Omental fat pad (tissue), 4 donors: ENCODE measurements at places on chromosomes 11 and 22. TPM values are rescaled to one million over a fixed set of nuclear protein-coding genes. Genes with fewer than 3 reads are reported as not detected.

DNA sequence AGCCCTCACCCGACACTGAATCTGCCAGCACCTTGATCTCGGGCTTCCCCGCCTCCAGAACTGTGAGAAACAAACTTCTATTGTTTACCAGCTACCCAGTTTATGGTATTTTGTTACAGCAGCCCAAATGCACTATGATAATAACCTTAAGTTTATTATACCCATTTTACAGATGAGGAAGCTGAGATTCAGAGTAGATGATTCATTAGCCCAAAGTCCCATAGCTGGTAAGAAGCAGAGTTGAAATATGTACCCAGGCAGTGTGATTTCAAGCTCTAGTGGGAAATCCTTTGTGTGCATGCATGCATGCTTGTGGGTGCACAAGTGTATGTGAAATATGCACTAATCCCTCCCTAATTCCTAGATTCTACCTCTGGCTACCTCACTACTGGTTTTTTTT, 7.9 kb downstream of the GRIK4 start:
- DNase-seq, result no peak

Gene DYNC2H1
- total RNA-seq, result 14.7 TPM

Gene MMP27
- total RNA-seq, result not detected

GRCh38 chr22:45684169-45684568, 12.5 kb downstream of the ATXN10 start:
- DNase-seq, result no peak

- no peak for DNase-seq
Observed at GRCh38 chr11:83285151-83285770, 906 bp downstream of the CCDC90B start.

DNA sequence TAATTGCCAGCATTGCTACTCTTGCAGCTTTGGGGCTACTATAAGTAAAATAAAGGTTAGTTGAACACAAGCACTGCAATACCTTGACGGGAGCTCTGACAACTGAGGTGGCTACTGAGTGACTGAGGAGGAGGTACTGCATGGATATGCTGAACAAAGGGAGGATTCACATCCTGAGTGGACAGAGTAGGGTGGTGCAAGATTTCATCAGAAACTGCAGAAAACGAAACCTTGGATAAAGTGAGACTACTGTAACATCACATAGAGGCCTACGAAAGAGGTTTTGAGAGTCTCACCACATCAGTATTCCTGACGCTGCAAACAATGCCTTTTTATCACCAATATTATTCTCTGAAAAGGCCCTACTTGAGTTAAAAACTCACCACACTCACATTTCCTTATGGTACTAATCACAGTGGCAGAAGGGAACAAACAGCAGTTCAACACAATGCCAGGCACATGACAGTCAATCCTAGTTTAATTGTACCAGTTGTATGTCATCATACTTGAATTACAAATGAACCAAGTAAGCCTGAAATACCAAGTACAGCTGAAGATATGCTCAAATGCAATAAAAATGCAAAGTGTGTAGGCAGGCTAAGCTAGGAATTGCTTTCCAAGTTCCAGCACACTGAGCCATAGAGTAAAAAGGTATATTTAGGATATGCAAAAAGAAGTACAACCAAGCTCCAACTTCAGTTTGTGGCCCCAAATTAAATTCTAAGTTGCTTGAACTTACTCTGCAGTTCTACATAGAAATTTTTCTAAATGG, 4.0 kb upstream of the GPR83 start:
- no peak for DNase-seq

GRCh38 chr11:120273432-120273831, 33.5 kb downstream of the POU2F3 start:
- no peak for DNase-seq

- no peak for DNase-seq
Observed at GRCh38 chr22:23063539-23064380, 6.6 kb upstream of the GNAZ start.

Gene PIH1D2
- total RNA-seq, result not detected

Gene MS4A12
- not detected for total RNA-seq

- no peak for DNase-seq
Observed at GRCh38 chr11:61779666-61780525, 12.5 kb downstream of the TMEM258 start.

Gene ELFN2
- 0.32 TPM for total RNA-seq
